ENCODE measurements at places on chromosomes 1 and 21.

GRCh38 chr1:242212401-242212800 is 213.5 kb upstream of the MAP1LC3C start:
- DNase-seq: no peak

DNA sequence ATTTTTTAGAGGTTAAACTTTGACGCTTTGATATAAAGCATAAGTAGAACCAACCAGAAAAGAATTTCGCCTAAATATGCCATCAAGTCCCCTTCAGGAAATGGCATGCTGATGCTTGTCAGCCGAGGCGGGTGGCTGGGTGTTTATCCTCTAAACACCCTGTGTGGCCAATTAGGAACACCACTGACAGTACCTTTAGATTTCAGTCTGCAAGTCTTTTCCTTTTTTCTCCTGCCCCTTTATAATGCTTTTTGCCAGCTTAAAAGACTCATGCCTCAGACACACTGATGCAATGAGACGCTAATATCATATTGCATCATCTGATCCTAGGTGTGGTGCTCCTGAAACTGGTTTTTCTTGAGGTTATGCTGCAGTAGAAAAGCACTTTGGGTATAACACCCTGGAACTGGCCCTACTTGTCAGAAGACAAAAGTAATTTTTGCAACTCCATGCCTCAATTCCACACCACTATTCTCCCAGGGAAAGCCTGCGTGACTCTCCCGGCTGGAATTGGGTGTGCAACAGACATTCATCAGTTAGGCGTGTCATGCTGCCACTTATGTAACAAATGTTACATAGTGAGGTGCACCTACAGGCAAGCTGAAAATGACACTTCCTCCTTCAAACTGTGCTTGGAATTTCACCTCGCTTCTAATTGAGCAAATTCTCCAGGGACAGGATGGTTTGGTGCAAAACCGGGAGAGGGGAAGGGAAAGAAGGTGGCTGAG is 2.0 kb upstream of the RCC2 start:
- DNase-seq: peak; percentile 78

- no peak for DNase-seq
Measured at GRCh38 chr1:232384171-232384883, 245.6 kb downstream of the SIPA1L2 start.

GRCh38 chr1:200029035-200029821 is 1.7 kb downstream of the NR5A2 start:
- DNase-seq: peak; percentile 90

- no peak for DNase-seq
Measured at GRCh38 chr1:27770293-27770830, 2.7 kb upstream of the STX12 start.

- no peak for DNase-seq
Measured at GRCh38 chr1:211559222-211560010, 19.5 kb downstream of the SLC30A1 start.

GRCh38 chr1:93651695-93652094 is 29.9 kb downstream of the BCAR3 start:
- DNase-seq: no peak

- peak; percentile 50 for DNase-seq
Measured at GRCh38 chr1:923131-923990, at the start of gene SAMD11. Gene SAMD11 (plus strand): TSS chr1:923923. CDS start chr1:924432, 509 bp downstream.

DNA sequence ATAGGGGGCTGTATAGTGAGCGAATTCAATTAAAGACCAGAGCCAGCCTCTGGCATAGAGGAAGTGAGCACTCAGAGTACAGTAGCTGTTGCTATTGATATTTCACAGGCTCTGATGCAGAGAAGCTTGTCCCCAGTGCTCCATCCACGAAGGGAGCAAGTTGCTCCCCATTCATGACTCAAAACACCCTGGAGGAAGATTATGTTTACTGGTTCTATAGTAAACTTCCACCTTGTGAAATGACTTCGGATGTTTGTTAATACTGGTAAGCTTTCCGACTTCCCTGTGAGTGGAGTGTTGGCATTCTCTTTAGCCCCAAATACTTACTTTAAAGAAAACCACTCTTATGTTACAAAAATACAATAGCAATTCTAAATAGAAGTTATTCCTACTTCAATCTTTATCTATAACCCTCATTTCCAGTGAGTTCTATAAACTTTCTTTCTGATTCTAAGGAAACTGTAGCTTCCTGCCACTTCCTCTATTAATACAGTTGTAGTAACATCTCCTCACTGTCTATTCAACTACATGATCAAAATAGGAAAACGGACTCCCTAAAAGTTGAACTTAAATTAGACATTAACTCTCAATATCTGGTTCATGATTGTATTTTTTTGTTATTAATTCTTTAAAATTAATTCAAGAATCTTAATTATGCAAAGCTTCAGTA is 46.4 kb downstream of the ZNF281 start:
- DNase-seq: no peak

DNA sequence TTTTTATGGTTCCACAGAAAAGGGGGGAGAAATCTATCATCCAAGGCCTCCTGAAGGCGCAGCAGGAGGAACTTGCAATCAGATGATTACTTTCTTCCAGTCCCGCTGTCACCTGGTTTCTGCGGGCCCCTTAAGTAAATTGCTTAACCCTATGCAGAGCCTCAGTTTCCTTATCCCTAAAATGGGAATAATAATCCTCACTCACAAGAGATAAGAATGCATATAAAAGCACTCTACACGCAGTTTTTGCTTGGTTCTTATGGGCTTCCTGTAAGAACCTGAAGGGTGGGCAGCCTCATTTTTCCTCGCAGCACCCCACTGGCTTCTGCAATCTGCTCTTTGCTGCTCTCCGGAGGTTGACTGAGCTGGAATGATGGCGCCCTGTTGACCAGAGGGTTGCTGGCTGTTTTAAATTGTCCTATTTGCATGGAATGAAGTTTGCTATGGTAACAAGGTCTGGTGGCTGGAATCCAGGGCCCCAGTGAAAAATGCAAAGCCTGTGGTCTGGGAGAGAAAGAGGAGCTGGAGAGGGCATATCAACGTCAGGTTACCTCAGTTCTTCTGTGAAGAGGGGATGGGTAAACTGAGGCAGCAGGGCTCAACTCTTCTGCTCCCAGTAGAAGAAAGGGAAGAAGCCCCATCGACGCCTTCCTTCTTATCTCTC is 1.0 kb upstream of the KAZN start:
- DNase-seq: no peak

DNA sequence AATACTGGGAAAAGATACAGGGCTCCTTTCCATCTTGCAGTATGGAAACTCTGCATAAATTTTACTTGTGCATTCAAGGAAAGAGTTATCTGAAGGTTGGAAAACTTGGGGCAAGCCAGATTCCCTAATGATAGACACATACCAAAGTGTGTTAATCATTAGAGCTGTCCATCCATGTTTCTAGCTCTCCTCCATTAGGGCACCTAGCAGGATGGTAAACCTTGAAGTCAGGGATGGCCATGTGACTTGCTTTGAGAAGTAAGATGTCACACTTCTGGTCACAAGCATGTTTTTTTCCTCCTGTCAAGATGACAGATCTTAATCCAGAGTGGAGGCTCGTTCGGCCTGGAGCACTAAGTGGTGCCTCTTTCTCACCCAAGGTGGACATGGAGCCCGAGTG is 241.9 kb upstream of the RUNX1 start:
- DNase-seq: no peak

GRCh38 chr21:27365394-27365793 is 398.5 kb upstream of the ADAMTS5 start:
- no peak for DNase-seq

GRCh38 chr1:117976381-117976780 is 46.8 kb downstream of the WDR3 start:
- no peak for DNase-seq

GRCh38 chr1:85311818-85312217 is 35.4 kb upstream of the BCL10 start:
- no peak for DNase-seq

DNA sequence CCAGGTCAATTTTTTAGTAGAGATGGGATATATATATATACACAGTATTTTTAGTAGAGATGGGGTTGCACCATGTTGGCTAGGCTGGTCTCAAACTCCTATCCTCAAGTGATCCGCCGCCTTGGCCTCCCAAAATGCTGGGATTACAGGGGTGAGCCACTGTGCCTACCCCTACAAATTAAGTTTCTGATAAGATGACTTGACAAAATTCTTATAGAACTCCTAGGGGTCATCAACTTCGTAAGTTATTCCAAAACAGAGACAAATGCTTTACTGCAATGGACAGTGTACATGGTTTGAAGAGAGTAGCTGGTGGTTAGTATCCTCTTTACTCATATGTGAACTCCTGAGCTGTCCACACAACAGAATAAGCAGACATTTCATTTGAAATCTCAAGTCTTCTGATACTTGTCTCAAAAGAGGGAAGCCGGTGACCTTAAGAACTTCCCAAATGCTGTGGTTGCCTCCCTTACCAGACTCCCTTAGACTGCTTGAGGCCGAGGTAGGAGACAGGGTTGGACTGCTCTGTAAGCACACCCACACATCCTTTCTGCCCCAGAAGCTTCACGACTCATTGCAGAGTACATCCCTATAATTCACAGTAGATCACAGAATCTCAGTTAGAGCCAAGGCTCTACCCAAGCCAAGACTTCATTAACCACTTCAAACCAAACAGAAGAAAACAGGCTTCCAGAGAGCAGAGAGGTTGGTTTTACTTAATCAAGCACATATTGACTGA is 244.1 kb upstream of the IRF2BP2 start:
- no peak for DNase-seq

GRCh38 chr1:215617979-215618378 is 50.9 kb downstream of the KCTD3 start:
- DNase-seq: no peak

- peak; percentile 70 for DNase-seq
Measured at GRCh38 chr1:27418326-27419185, 26.1 kb downstream of the GPR3 start.

- no peak for DNase-seq
Measured at GRCh38 chr1:225755671-225756319, 21.8 kb upstream of the SRP9 start.

DNA sequence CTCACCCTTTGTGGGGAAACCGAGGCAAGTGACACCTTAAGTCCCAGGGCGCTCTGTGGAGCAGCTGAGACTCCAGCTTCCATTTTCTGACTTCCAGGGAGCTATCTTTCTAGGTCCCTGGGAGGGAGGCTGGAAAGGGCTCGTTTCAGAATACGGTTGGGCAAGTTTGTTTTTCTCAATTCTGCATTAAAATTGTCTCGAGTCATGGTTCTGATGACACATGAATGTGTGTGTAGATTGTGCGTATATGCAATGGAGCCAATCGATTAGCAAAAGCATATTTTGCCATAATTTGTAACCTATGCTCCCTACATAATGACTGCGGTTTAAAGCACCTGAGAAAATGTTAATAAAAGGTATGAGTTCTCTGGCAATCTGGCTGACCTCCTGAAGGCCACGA is 77.3 kb downstream of the SIK1 start:
- no peak for DNase-seq

DNA sequence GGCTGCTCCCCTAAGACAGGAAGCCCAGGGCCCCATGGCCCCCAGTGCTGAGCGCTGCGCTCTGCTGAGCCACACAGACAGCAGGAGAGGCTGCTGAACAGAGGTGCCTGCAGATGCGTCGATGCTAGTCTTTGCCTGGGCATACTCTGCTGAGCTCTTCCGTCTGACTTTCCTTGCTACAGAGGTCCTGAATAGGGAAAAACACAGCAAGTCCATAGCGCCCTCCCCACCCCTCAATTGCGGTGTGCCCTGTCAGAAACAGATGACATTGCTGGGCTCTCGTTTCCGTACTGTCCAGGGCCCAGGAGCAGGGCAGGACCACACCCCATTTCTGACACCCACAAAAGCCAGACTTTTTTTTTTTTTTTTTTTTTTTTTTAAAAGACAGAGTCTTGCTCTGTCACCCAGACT is 252.5 kb downstream of the SDCCAG8 start:
- DNase-seq: no peak

GRCh38 chr21:22516230-22516629 is 1518.0 kb downstream of the NCAM2 start:
- DNase-seq: no peak

DNA sequence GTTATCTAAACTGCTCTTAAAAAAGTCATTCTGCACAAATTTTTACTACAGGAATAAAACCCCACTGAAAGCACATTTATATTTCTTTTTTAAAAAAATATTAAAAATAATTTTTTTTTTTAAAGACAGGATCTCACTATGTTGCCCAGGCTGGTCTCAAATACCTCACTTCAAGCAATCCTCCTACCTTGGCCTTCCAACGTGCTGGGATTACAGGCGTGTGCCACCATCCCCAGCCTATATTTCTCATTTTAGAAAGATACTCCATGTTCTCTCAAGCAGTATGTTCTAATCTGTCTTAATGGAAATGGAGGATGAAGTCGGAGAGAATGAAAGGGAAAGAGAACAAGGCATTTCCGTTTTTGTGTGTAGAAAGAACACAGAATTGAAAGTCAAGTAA is 17.1 kb downstream of the USP24 start:
- DNase-seq: no peak

DNA sequence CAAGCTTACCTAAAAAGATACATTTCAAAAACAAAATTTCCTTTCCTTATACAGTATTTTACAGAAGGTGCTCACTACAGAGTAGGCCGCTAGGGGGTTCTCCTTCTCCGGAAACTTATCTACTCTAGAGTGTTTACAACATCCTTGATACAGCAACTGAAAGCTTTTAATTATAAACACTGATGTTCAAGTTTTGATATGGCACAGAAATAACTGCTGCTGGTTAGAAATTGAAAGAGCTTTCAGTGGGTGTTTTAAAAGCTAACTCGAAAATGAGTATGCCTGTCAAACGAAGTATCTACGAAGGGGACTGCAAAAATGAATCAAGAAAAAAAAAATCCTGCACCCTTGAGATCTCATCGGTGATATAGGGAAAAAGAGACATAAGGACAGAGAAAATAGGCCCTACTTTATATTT is 1.0 kb downstream of the YOD1 start:
- no peak for DNase-seq

GRCh38 chr1:69171248-69171647 is 396.5 kb upstream of the LRRC7 start:
- DNase-seq: no peak

DNA sequence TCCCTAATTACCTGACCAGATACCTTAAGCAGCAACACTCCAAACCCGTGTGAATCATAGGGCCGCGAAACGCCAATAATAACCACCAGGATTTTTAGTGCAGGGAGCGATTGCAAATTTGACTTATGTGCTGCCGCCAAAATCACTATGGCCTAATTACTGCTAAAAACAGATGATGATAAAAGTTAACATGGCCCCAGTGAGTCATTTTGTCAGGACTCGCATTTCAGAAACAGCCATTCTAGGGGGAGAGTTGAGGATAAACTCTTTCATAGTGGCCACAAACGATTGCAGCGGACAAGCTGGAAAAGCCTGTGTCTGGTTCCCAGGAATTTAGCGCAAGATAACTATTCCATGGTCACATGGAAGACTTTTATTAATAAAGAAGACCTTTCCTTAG is 103.4 kb downstream of the HLX start:
- DNase-seq: no peak

- DNase-seq: no peak
Measured at GRCh38 chr1:30605441-30605920, 117.9 kb downstream of the MATN1 start.

- no peak for DNase-seq
Measured at GRCh38 chr1:176720838-176721237, 257.9 kb downstream of the PAPPA2 start.

All from RWPE1 (cell line).